NCI-H1417 treated with DMSO at 0.1 percent for 48 hours (cell line): ENCODE measurements at places on chromosomes 7 and 10.
A peak's percentile ranks its signal among the peaks of the same experiment; 100 is the strongest.

- DNase-seq, result no peak
Measured at GRCh38 chr10:105797234-105797890, 1156.3 kb downstream of the SORCS3 start.

- no peak for DNase-seq
Measured at GRCh38 chr10:34179280-34179679, 635.8 kb downstream of the PARD3 start.

- DNase-seq, result no peak
Measured at GRCh38 chr10:109308971-109309370, 614.3 kb downstream of the XPNPEP1 start.

GRCh38 chr10:125982260-125982948 lies 86.0 kb downstream of the FANK1 start:
- DNase-seq, result no peak

GRCh38 chr10:75111907-75112679 lies 637 bp downstream of the SAMD8 start:
- peak; percentile 1 for DNase-seq

DNA sequence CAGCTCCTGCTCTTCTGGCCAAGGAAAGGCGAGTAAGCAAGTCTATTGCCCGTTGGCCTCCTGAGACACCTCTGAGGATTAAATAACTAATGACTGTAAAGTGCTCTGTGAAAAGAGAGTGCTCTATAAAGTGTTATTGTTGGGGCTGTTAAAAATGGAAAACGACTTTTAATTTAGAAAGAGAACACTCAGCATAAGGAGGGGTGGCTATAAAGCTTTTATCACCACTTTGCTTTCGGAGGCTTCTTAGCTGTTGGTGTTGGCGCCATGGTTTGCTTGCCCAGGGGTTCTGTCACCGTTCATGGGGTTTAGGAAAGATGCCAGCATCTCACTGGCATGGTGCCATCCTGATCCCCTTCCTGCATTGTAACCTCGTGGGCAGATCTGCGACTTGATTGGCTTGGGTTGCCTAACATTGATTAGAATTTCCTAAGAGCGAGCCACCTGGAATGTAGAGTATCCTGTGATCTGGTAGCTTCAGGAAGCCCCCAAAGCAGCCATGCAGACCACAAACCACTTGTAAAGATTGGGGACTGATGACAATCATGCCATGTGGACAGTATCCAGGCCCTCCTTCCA lies 509.9 kb downstream of the LRMDA start:
- DNase-seq, result no peak

DNA sequence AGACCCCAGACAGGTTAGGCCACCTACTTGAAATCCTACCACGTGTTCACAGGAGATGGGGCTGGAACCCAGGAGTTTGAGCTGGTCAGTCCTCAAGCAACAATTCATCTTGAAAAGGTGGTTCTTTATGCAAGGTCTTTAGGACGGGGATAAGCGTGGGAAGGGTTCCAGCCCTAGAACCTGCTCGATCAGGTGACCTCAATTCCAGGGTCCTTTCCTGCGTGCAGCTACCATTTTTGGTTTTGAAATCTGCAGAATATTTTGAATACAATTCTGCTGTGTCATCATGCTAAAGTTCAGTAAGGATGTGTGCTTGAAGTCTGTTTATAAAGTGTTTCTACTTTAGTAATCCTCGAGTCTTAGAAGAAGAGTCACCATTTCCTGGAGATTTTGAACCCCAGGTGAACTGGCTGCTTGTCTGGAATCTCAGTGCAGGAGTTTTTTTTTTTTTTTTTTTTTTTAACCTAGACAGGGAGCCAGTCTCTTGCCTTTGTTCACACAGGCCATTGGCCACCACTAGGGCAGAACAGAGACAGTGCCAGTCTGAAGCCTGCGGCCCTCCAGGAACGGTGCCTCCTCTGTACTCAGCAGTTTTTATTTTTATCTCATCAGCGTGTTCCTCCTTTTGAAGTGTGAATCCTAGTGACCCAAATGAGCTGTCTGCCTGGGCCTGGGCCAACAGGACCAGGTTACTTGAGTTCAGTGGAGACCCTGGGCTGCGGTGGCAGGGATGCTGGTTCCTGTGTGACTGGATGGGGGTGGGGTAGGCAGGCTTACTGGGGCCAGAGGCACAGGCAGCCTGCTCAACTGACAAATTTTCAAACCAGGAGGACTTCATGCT lies 54.6 kb downstream of the EEPD1 start:
- no peak for DNase-seq

- no peak for DNase-seq
Measured at GRCh38 chr7:156832195-156832877, 60.6 kb downstream of the LMBR1 start.

DNA sequence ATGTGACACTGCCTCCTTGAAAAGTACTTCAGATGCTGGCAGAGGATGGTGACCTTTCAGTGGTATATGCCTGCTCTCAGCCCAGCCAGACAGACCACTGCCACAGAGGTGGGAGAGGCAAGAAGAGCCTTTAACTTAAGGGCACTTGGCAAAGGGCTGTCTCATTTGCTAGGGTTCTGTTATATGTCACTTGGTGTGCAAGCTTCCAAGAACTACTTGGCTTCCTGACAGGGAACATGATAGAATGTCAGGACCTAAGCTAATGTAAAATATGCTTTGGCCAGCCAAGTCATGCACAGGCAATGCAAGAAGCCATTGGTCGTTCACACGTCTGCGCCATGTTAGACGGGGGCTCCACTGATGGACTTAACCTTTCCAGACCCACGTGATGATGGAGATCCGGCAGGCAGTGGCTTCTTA lies 54.7 kb downstream of the RBM20 start:
- no peak for DNase-seq

DNA sequence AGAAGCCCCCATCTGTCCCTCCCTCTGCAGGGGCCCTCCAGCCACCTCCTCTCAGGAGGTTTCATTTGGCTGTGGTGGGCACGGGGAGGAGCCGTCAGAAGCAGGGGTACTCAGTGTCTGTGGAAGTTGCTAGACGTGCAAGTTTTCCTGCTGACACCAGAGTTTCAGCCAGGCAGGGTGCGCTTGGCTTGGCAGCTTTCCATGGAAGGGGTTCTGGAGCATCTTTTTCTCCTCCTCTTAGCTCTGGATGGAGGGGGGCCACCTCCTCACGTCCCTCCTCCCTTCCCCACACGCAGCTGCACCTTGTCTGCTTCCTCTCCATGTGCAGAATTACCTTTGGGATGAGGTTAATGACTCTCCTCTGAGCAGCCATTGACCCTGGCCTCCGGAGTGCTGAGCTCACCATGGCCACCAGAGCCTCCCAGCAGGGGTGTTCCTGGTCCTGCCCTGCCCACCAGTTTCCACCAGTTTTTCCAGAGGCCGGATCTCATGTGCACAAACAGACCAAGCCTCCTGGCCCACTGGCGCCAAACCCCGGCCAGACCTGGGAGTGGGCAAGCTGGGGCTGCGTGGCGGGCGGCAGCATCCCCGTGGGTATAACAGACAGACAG lies 579.8 kb upstream of the FOXK1 start:
- no peak for DNase-seq

GRCh38 chr7:6350433-6351058 lies 78.1 kb upstream of the CYTH3 start:
- DNase-seq, result no peak

GRCh38 chr10:51955696-51956095 lies 256.3 kb upstream of the CSTF2T start:
- no peak for DNase-seq

GRCh38 chr7:105521027-105521716 lies 899 bp downstream of the PUS7 start:
- peak; percentile 43 for DNase-seq

GRCh38 chr10:119502209-119502608 lies 40.3 kb downstream of the RGS10 start:
- DNase-seq, result no peak

- DNase-seq, result no peak
Measured at GRCh38 chr10:77925795-77926565, 575 bp downstream of the DLG5 start.

GRCh38 chr10:59104186-59104585 lies 72.3 kb upstream of the PHYHIPL start:
- no peak for DNase-seq

DNA sequence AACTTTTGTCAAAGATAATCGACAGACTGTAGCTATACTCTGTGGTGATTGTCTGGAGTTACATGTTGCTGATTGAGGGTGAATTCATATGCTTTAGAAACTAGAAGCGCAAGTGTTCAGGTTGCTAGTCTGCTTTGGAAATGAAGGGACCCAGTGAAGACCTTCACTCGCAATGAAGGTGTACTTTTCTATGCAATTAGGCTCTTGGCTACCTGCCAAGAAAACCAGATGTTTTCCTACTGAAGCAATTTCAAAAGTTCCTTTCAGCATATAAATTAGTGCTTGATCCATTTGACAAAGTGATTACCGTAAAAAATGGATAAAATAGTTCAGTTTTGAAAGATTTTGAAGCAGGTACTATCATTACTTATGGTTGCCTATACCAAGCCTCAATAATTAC lies 10.0 kb upstream of the STK31 start:
- DNase-seq, result no peak
